ENCODE measurements at places on chromosomes 11 and 22. TPM values are rescaled to one million over a fixed set of nuclear protein-coding genes. Genes with fewer than 3 reads are reported as not detected.

Gene PATE4
- total RNA-seq: not detected

Gene FOLR1
- total RNA-seq: 0.33 TPM

Gene CDON
- total RNA-seq: 7.9 TPM

Gene TMEM45B
- total RNA-seq: not detected

Gene SYCE3
- not detected for total RNA-seq

Gene KDM4E
- not detected for total RNA-seq

Gene CPSF7
- total RNA-seq: 21.2 TPM

Gene PITPNM1
- total RNA-seq: 19.2 TPM

Gene TRAF6
- 8.6 TPM for total RNA-seq

Gene LRRC10B
- not detected for total RNA-seq

Gene PANX2
- 0.17 TPM for total RNA-seq

Gene CCDC88B
- total RNA-seq: 1.0 TPM

Gene PAX6
- 0.33 TPM for total RNA-seq

Gene ISX
- total RNA-seq: not detected

Gene SGSM1
- total RNA-seq: not detected

Gene OR51I1
- not detected for total RNA-seq

Gene ABTB2
- total RNA-seq: 9.6 TPM

Gene SYVN1
- 22.7 TPM for total RNA-seq

Gene OR51G1
- total RNA-seq: not detected

Gene RCN1
- 346 TPM for total RNA-seq

Gene OR10D3
- not detected for total RNA-seq

All from smooth muscle cell of trachea (primary cell).